KBM-7 (cell line): ENCODE measurements at places on chromosomes 13 and 19.

DNA sequence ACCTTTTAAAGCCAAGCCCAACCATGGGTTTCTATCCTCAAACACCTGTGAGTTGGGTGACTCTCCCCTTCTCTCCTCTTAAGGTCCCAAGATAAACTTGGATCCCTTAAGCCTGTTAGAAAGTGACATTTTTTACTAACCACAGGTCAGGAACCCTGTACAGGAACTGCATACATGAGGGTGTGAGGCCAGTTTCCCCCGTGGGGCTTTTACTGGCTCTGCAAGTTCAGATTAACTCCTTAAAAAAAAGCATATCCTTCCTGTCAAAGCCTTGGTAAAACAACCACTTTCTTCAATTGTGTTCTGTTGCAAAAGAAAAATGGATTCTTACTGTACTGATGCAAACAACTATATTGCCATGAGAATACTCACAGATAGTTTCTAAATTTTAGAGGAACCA, 2638.7 kb upstream of the PCDH20 start:
- peak; percentile 88 for DNase-seq

- no peak for DNase-seq
Observed at GRCh38 chr13:52005841-52006522, 5.3 kb downstream of the ATP7B start.

- no peak for DNase-seq
Observed at GRCh38 chr19:1851654-1852580, 3.6 kb upstream of the REXO1 start.

GRCh38 chr13:30755678-30756077, 20.3 kb downstream of the ALOX5AP start:
- DNase-seq: no peak

DNA sequence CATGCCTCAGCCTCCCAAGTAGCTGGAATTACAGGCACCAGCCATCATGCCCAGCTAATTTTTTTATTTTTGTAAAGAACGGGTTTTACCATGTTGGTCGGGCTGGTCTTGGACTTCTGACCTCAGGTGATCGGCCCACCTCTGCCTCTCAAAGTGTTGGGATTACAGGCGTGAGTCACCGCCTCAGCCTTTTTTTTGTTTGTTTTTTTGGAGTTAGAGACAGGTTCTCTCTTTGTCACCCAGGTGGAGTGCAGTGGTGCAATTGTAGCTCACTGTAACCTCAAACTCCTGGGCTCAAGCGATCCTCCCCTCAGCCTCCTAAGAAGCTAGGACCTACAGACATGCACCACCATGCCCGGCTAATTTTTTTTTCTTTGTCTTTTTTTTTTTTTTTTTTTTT, 15.6 kb upstream of the NOTCH3 start:
- no peak for DNase-seq

DNA sequence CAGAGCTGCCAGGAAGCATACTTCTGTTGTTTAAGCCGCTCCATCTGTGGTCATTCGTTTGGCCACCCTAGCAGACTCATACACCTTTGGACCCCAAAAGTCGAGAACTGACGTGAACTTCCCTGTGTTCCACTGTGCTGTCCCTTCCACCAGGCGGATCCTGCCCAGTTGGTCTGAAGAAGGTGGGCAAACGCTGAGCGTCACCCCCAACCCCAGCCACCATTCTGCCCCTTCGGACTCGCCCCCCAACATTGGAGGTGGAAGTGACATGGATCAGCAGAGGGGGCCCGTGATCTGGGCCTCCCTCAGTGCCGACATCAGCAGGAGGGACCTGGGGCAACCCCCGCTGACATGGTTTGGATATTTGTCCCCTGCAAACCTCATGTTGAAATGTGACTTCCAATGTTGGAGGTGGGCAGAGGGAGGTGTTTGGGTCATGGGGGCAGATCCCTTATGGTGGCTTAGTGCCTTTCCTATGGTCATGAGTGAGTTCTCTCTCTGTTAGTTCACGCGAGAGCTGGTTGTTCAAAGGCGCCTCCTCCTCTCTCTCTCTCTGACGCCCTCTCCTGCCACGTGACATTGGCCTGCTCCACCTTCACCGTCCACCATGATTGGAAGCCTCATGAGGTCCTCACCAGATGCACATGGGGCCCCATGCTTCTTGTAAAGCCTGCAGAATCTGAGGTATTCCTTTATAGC, 93.6 kb upstream of the ZNF507 start:
- no peak for DNase-seq
